Nasal cavity respiratory epithelium epithelial cell of viscerocranial mucosa (primary cell): ENCODE measurements at places on chromosomes 2 and 18. TPM values are rescaled to one million over a fixed set of nuclear protein-coding genes. Genes with fewer than 3 reads are reported as not detected.

The SKOR2 gene
- not detected in 2 replicates for total RNA-seq

The SLC5A7 gene
- not detected in 2 replicates for total RNA-seq

The NIF3L1 gene
- 28.1 and 32.1 TPM in 2 replicates for total RNA-seq

The FAM161A gene
- 1.0 and 1.8 TPM in 2 replicates for total RNA-seq

The MYO5B gene
- 53.4 and 57.1 TPM in 2 replicates for total RNA-seq

The FRZB gene
- under 0.01 TPM in 2 replicates for total RNA-seq
